Activated naive CD4-positive, alpha-beta T cell (primary cell): ENCODE measurements at places on chromosomes 11 and 22.

GRCh38 chr11:111194860-111195568 lies 50.5 kb upstream of the POU2AF2 start:
- no peak for DNase-seq

- no peak for DNase-seq
Measured at GRCh38 chr22:18116634-18117033, 6.0 kb downstream of the TUBA8 start.

GRCh38 chr22:23401111-23401909 lies 178.8 kb downstream of the IGLL1 start:
- no peak for DNase-seq

DNA sequence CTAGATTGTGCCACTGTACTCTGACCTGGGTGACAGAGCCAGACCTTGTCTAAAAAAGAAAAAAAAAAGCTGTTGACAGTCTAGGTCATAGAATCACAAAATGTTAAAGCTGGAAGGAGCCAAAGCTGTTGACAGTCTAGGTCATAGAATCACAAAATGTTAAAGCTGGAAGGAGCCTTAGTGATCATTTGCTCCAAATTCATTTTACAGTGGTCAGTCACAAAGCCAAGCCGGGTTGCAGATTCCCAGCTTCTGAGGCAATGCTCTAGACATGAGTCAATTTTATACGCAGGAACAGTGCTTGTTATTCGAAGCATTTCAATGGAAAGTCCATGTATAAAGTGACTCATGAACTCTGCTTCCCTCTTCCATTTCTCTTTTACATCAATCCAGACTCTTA lies 47.4 kb downstream of the SYT13 start:
- no peak for DNase-seq

DNA sequence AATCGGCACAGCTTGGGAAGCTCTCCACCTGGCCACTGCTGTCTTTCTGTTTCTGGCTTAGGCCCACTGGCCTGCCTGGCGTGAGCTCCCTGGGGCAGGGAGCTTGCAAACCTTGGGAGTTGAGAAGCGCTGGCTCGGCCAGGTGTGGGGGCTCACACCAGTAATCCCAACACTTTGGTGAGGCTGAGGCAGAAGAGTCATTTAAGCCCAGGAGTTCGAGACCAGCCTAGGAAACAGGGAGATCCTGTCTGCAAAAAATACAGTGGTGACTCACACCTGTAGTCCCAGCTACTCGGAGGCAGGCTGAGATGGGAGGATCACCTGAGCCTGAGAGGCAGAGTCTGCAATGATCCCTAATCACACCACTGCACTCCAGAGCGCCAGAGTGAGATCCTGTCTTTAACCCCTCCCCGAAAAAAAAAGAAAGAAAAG lies 4.0 kb downstream of the AP5B1 start:
- DNase-seq = no peak

- no peak for DNase-seq
Measured at GRCh38 chr11:1733009-1733715, 17.2 kb downstream of the IFITM10 start.

DNA sequence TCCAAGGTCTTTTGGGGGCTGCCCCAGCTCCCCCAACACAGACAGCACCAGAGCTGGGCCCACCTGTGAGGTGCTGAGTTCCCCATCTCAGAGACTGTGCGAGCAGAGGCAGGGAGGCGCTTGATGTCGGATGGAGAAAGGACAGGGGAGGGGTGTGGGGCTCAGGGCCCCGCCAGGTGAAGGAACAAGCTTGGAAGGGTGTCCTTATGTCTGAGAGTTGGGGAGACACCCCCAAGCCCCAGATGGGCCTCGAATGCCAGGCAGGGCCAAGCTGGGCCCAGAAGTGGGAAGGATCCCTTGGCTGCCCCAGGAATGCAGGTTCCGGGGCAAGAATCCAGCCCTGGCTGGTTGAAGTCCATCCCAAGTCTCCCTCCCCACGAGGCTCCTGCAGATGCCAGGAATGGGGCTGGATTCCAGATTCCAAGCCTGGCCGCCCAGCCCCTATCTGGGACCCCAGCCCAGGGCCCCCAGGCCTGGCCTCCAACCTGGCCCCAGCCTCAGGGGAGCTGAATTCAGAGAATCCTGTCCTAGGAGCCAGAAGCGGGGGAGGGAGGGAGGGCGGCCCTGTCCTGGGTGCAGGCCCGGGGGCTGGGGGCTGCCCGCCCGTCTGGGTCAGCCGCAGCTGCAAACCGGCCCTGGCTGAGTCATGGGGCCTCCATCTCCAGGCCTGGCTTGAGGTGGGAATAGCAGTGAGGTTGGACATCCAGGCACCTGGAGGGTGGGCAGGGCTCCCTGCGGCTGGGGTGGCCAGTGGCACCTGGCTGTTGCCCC lies 50.9 kb downstream of the CDKN1C start:
- no peak for DNase-seq

DNA sequence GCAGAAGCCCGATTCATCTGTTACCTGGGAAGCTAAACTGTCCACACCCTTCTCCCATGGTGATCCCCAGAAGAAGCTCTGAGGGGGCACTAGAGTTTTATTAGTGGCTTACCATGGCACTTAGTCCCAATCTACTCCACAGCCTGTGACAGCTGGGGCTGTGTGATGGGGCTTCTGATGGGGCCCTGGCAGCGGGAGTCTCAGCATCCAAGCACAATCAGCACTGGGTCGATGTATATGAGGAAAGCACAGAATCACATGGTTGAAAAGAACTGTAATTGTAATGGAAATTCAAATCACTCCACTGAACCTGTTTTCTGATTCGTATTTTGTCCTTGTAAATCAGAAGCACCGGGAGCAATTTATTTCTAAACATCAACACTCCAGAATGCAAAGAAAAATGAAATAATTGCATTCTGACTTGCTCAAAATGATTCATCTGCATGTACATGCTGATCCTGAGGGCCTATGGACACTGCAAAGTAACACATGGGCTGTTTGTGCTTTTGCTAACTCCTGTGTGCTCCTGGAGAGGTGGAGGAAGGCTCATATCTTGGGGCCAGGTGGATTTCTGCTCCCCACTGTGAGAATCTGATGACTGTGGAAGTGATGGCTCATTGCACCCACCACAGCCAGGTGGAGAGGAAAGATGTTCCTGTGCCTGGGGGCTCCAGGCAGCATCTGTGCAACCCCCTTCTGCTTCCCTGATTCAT lies 203.0 kb downstream of the KIRREL3 start:
- DNase-seq = no peak
